ENCODE measurements at places on chromosomes 6 and 20. TPM values are rescaled to one million over a fixed set of nuclear protein-coding genes. Genes with fewer than 3 reads are reported as not detected.

CSTF1 gene
- total RNA-seq, result 16.9 TPM

GRCh38 chr6:158500016-158500735, 59.7 kb upstream of the TMEM181 start:
- DNase-seq, result no peak

DNA sequence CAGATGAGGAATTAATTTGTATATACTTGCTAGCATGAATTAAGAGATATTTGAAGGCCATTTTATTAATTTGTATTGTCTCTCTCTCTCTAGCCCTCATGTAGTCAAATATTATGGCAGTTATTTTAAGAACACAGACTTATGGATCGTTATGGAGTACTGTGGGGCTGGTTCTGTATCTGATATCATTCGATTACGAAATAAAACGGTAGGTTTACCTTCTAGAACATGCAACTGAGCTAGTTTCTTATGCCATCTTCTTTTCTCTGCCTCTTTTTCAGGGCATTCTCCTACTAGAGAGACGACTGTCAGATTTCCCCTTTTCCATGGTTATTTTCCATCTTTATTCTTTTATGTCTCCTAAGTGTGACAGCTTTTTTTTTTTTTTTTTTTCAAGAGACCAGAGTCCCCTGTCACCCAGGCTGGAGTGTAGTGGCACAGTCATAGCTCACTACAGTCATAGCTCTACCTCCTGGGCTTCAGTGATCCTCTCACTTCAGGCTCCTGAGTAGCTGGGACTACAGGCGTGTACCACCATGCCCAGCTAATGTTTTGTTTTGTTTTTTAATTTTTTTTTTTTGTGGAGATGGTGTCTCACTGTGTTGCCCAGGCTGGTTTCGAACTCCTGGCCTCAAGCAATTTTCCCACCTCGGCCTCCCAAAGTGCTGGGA, 15.6 kb downstream of the STK4 start:
- DNase-seq, result no peak

ASCC3 gene
- 16.7 TPM for total RNA-seq

GRCh38 chr6:39266782-39267355, 37.6 kb upstream of the KCNK5 start:
- no peak for DNase-seq

GRCh38 chr6:109306733-109307132, 75.5 kb downstream of the CD164 start:
- DNase-seq, result no peak

RIPOR3 gene
- 6.5 TPM for total RNA-seq

DNA sequence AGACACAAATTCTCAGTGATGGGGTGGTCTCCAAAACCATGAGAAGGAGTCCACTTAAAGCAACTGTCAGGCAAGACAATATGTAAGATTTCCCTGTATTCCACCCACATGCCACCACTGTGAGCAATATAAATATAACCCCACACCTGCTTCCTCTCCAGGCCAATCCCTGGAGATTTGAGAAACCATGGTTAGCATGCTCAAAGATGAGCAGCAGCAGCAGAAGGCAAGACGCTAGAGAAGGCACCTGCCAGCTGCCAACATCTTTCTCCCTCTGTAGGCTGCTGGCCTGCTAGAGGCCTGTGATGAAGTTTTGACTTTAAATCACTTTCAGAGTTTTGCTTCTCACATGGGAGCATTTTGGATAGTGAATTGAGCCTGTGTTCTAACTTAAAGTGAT, 7.9 kb upstream of the SOD2 start:
- DNase-seq, result no peak

DNA sequence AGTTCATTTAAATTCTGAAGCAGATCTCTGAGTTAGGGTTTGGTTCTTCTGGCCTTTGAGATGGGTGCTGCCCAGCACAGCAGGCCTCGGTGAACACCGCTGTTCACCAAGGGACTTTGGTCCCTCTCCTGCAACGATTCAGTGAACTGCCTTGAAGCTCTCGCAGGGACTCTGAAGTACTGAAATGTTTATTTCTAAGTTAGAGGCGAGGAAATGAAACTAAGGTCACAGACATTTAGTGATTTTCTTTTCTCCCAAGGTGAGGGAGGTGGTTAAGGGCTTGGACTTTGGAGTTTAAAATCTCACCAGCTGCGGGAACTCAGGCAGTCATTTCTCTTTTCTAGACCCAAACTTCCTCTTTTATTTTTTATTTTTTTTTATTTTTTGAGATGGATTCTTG, 26.2 kb downstream of the E2F3 start:
- no peak for DNase-seq

SMPDL3A gene
- total RNA-seq, result 3.8 TPM

DNA sequence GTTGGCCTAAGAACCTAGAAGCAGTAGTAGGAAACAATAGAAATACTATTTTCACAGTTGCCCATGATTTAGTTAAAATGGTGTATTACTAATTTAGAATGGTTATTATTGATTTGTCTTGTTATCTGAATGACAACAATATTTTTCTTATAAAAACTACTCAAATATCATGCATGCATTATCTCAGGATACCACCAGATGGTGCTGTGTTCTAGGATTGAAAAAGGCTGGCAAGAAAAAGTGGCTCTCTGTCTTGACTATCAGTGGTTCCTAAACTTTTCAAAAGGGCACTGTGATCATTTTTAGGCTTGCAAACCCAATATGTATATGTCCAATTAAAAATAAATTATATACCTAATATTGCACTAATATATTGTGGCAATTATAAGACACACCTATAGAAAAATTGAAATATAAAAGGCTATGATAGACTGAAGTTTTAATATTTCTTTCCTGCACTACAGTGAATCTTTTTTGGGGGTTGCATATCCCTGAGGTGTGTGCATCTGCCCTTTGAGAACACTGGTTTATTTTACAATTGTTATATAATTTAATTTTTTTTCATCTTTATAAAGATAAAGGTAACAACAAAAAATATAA, 131.7 kb upstream of the MLIP start:
- no peak for DNase-seq

WFDC12 gene
- total RNA-seq, result not detected

- no peak for DNase-seq
Observed at GRCh38 chr20:20859510-20859909, 147.1 kb upstream of the RALGAPA2 start.

DNA sequence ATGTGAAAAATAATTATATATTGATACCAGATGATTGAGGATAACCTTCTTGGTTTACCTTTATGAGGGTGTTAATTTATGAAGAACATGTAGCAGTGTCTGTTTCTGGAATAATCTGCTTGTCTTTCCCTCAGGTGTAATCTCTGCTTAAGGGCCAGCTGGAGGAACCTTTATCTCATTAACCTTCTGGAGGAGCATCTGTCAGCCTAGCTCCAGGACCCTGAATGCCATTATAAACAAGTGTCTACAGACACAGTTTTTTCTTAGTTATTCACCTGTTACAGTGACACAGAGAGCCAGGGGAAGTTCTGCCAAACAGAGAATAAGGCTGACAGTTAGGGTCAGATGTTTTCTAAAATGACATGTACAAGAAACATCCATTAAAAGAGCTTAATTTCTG, at the start of gene IMPG1:
Gene IMPG1 (minus strand): TSS at position 101 of the 400 bp plus-strand sequence. CDS start 174 bp downstream, outside the sequence.
- DNase-seq, result no peak

DNA sequence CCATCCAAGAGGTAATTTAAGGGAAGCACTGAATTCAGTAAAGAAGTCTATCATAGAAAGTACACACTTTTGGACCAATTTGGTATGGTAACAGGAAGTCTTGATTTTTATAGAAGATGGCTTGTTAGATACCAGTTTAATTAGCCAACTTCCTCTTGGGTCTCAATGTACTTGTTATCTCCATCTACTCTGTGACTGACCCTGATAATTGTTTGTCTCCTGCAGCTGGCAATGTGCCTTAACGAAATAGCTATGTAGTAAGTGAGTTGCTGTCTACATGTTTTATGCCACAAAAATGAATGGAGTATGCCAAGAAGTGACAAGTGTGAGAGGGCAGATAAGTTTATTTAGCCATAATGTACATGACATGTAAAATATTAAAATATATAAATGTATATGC, 410.5 kb upstream of the MAN1A1 start:
- no peak for DNase-seq

GRCh38 chr6:35050757-35051330, 90.3 kb downstream of the TCP11 start:
- DNase-seq, result no peak

DNA sequence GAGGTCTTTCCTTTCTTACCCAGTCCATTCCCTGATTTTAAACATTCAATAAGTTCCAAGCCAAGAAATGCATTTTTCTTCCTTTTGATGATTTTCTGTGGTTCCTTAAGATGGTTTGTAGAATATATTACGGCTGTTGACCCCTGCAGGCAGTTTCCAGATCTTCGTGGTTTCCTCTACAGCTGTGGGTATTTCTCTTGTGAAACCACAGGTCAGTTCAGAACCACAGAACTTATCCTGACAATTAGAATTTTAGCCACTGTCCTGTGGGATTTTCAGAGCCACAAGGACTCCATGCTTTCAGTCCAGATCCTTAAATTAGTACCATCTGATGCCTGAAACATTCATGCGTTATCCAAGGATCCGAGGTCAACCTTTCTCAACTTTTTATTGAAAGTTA, 29.7 kb upstream of the EXOC2 start:
- DNase-seq, result no peak

- no peak for DNase-seq
Observed at GRCh38 chr6:157758516-157759023, 64.5 kb upstream of the SNX9 start.

DNA sequence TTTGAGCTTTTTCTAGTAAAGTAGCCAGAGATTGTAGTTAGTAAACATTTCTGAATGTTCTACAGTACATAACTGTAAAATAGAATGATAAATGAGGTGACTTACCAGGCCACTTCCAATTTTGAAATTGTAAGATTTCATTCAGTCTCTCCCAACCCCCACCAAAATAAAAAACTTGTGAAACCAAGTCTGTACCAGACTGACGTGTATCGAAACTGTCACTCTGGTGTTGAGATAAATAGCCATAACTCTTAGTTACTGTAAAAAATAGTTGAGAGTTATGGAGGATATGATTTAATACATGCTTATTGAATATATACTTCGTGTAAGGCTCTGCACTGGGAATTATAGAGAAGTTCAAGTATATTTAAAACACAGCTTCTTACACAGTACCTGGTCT, 455.7 kb downstream of the PLCB1 start:
- no peak for DNase-seq

- DNase-seq, result no peak
Observed at GRCh38 chr6:2188856-2189384, 56.5 kb downstream of the GMDS start.

COL21A1 gene
- total RNA-seq, result 54.3 TPM

DNA sequence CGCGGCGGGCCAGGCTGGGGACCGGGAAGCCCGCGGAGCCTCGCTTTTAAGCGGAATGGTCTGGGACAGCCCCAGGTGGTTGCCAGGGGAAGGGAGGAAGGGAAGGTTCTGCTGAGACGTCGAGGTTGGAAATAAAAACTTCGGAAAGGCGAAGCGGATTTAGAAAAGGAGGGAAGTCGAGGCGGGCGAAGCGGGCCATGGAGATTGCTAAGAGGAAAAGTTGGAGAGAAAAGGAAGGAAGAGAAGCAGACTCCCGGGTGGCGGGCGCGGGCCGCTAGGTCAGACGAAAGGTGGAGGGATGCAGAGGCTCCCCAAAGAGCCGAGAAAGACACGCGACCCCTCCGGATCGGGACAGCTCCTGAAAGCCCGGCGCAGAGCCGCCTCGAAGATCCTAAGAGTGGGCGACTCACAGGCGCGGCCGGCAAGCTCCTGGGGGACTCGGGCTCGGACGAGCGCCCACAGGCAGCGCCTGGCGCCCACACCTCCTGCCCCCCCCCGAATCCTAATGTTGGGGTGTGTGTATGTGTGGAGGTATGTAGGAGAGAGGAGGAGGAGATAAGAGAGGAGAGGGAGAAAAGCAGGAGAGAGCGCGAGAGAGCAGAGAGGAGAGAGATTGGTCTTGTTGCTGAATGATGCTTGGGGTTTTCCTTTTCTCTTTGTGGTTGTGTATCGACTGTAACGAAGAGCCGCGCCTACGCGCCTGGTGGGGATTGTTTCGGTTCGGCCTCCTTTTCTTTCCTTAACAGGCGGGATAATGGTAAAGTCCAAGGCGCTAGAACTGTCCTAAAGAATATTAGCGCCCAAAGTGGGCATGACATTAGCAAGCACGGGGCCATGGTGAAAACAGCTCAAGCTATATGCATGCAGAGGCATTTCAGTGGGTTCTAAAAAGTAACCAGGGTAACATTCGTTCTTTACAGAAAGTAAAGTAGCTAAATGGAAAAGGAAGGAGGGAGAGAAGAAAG, 1.5 kb downstream of the TFAP2B start:
- DNase-seq, result no peak

DNA sequence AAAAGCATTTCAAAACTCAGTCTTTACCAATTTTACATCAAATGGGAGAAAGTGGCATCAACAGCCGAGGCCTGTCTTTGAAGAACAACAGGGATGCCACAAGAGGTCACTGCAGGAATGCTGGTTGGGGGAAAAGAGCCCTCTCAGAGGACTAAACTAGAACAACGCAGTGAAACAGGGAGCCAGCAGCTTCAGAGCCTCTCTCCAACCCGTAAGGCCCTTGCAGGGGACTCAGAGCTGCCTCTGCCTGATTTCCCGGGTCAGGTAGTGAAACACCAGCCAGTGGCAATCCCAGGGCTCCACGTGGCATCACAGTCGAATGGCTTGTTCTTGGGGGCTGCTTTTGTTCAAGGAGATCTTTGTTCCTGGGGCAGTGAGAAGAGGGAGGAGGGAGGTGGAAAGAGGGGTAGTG, 55.0 kb upstream of the KCNK16 start:
- peak; percentile 28 for DNase-seq

GRCh38 chr20:44217342-44218092, 6.9 kb upstream of the OSER1 start:
- DNase-seq, result peak; percentile 60

DNA sequence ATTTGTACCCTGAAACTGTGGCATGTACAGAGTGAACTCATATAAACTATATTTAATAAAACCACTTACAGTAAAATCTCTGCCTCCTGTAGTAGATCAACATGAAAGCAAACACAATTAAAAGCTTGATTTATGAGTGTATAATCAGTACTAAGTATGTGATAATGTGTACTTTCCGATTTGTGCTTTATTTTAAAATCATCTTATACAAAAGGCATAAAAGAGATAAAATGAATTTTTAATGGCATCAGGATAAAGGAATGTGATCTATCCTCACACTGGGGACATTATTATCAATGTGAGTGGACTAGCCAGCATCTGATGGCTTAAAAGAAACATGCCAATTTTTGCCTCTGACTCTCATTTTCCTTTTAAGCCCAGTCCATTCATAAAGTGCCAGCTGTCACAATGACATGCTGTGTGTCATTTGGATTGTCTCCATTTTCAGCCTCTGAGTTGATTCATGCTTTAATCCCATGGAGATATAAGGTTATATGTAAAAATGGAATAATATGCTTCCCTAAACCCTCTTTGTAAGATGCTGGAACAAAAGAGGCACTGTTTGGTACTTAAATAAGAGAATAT, 831.6 kb upstream of the EYS start:
- DNase-seq, result no peak

DNA sequence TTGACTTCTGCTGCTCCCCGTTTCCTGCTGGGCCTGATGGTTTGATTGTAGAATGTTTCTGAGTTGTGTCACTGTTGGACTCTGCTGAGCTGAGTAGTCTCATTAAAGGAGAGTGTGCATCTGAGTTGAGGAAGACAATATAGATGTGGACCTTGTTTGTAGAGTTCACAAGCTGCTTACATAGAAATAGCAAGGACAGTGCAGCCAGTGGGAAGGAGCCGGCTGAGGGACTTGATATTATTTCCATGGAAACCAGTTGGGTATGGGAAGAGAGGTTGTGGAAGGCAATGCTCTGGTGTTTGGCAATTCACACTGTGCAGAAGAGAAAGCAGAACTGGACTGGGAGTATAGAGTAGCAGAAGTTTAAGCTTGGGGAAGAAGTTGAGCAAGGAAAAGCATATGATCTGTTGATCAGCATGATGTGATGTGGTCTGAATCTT, 14.8 kb downstream of the IGF2R start:
- no peak for DNase-seq

GRCh38 chr6:147390909-147391536, 117.5 kb upstream of the SAMD5 start:
- no peak for DNase-seq
